Renal pelvis (tissue), 12 donors: ENCODE measurements at places on chromosomes 5 and 9.

DNA sequence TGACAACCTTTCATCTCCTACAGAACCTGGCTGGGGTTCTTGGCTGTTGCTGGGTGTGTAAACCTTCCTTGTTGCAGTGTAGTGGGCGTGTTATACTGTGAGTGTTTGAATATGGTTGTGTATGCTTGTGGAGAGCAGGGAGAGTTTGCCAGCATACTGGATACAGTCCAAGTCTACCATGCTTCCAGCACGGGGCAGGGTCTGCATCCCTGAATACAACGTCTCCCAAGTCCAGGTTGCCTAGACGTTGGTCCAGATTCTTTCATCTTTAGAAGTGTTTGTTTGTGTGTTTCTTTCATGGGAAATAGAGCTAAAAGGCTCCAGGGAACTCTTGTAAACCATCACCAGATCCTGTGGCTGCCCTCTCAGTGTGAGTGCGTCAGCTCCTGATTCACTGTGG is 46.4 kb downstream of the SYK start:
- DNase-seq = no peak

DNA sequence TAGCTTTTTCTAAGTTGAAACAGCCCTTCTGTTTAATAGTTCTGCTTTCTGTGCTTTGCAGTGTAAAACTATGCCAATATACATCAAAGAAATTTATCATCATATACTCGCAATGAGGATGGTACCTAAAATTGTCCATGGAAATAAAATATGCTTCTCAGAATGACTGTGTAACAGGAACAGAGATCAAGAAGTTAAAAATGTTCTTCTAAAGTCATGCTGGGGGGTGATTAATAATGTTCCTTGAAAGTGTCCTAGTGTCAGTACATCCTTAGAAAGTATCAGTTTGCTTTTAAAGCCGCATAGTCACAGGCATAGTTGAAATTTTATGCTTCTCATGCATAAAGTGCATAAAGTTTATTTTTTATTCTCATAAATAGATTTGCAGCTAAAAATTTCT is 4.0 kb upstream of the LRRC70 start:
- no peak for DNase-seq

DNA sequence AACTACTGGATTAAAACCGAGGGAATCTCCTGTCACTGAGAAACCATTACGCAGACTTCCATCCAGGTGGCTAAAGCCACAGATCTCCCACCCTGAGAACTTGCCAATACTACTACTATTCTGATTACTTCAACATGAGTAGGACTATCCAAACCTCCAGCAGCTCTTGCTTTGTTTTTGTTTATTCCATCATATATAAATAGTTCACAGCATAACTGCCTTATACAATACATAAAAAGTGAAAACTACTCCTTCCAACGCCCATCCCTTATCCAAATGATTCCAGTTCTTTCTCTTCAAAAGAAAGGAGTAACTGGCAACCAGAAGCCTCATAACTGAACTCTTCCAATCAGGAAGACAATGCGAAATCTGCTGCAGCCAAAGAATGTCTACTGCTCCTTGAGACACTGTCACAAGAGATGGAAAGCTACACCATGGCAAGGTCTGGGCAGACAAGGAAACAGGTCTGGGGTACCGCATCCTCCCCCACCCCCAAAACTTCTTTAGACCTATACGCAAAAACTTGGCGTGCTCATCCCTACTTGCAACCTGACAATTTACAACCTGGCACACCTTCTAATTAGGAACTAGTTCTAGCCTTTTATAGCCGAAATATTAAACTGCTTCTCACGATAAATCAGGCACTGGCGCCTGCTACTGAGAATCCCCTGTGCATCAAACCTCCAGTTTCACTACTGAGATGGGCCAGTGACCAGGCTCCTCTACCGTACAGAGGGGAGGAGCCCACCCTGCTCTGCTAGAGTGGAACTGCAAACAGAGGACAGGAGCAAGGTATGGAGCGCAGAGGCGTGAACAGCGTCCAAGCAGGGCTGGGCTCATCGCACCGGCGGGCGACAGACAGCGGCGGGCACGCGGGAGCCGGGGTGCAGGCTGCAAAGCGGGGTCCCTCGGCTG is 986 bp downstream of the PLPP1 start:
- DNase-seq = peak; percentile 74

DNA sequence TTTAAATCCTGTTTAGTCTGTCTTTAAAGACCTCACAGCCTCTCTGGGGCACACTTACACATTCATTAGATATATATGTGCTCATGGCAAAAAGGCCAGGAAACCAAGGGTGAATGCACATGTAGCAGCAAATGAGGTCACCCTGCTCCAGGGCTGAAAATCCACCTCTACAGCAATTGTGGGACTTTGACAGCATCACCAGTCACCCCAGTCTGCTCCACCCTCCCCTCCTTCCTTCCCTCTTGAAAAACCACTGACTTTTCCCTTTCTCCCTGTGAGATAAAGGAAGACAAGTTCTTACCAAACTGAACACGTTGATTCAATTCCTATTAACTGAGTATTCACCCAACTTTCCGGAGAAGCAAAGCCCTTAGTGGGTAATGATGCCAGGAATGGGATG is 15.2 kb upstream of the SH3RF2 start:
- no peak for DNase-seq

DNA sequence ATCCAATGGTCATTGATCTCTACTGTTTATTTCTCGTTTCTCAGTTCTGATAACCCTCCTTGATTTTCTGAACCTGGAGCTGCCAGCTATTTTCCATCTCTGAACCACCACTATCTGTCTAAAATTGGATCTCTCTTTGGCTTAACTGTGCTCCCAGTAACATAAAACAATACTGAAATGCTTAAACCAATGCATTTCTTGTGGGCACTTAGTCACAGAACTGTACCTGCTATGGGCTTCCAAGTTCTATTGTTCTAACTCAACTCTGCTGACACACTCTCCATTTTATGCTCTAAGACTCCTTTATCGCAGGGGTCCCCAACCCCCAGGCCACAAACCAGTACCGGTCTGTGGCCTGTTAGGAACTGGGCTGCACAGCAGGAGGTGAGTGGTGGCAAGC is 120.6 kb downstream of the LHFPL2 start:
- DNase-seq = no peak

DNA sequence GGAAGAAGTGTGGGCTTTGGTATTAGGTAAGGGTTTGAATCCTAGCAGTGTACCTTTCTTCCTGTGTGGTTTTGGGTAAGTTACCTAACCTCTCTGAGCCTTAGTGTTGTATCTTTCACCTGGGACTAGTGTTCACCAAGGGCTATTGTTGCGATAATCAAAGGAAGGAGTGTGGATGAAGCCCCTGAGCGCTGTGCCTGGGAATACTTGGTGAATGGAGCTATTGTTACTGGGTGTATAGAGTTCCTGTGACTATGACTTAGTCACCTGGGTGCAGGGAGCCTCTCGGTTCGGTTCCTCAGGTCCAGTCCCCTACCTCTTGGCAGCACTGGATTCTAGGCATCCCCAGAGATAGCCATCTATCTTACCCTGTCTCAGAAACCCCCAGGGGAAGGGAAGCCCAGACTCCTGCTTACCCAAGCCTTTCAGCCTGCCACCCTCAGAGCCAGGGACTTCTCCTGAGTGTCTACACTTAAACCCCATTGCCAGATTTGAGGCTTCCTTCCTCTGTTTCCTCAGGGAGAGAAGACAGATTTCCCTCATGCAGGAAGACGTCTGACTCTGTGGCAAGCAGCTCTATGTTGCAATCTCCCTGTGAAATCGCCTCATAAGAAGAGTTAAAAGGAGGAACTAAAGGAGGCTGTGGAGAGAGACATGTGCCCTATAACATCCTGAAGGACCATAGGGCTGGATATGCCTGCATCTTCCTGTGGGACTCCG is 181.0 kb upstream of the PITX1 start:
- no peak for DNase-seq

GRCh38 chr9:84761137-84761808 is 91.7 kb downstream of the NTRK2 start:
- DNase-seq = no peak

DNA sequence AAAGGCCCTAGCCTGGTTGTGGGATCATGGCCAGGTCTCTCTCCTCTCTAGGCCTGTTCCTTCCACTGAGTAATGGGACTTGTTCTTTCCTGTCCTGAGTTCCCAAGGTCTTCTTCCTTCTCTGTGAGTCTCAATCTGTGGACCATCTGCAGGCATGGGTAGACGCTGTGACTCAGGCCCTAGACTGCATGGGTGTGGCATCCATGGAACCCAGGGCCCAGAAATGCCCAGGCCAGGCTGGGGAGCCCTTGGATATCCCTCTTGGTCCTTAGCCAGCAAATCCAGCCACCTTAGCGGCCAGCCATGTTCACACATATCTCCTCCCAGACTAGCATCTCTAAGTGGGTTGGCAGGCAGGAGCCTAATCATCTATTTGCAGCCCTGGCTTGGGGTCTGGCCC is 2.3 kb upstream of the ACSL6 start:
- DNase-seq = no peak

- DNase-seq = no peak
Measured at GRCh38 chr5:98816582-98817222, 43.2 kb downstream of the RGMB start.

- no peak for DNase-seq
Measured at GRCh38 chr9:1748407-1748806, 266.7 kb upstream of the SMARCA2 start.

GRCh38 chr5:80656425-80656824 is 1.6 kb upstream of the DHFR start:
- DNase-seq = no peak

- DNase-seq = no peak
Measured at GRCh38 chr9:82808478-82808877, 254.5 kb downstream of the RASEF start.

DNA sequence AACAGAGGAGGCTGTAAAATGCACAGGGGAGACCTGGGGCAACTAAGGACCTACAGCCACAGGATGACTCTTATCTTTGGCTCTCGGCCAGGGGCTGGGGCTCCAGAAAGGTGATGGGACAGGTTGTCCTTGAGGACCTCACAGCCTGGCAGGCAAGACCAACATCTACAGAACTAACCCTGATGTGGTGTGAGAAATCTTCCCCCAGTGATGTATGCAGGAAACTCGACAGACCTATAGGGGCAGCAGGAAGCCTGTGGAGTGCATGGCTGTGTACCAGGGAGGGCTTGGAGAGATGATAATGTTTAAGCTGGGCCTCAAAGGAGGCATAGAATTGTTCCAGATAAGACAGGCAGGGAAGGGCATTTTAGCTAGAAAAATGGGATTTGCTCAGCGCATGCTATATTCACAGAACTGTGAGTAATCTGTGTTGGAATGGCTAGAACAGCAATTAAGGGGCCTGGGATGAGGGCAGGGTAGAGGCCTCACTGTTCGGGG is 68.5 kb upstream of the SLC25A51 start:
- DNase-seq = no peak
